ENCODE measurements at places on chromosomes 16 and 17. TPM values are rescaled to one million over a fixed set of nuclear protein-coding genes. Genes with fewer than 3 reads are reported as not detected.

The CES4A gene
- total RNA-seq = 54.4 TPM

The MED13 gene
- 70.7 TPM for total RNA-seq

The TPSG1 gene
- total RNA-seq = not detected

The CACNG3 gene
- not detected for total RNA-seq

The MPP3 gene
- total RNA-seq = not detected

The ESRP2 gene
- total RNA-seq = not detected

The CFAP119 gene
- 1.6 TPM for total RNA-seq

The JPH3 gene
- total RNA-seq = 0.17 TPM

The HOXB4 gene
- 9.0 TPM for total RNA-seq

The GFAP gene
- total RNA-seq = not detected

The MFSD6L gene
- 0.39 TPM for total RNA-seq

The HCFC1R1 gene
- 27.9 TPM for total RNA-seq

The DPEP2 gene
- total RNA-seq = 16.1 TPM

The CLDN9 gene
- total RNA-seq = not detected

The HSF4 gene
- 111 TPM for total RNA-seq

The WNK4 gene
- 0.15 TPM for total RNA-seq

The GDPD1 gene
- 2.1 TPM for total RNA-seq

The GIT1 gene
- total RNA-seq = 61.3 TPM

The STRADA gene
- total RNA-seq = 55.6 TPM

The C16orf74 gene
- total RNA-seq = 0.98 TPM

The TP53TG3 gene
- not detected for total RNA-seq

The SEPTIN12 gene
- not detected for total RNA-seq

The NTN1 gene
- not detected for total RNA-seq

The TLCD2 gene
- total RNA-seq = 0.20 TPM

The CASKIN1 gene
- 0.05 TPM for total RNA-seq

The TBC1D3D gene
- 0.80 TPM for total RNA-seq

The TNFRSF13B gene
- not detected for total RNA-seq

The IFI35 gene
- 171 TPM for total RNA-seq

The UBE2O gene
- total RNA-seq = 41.2 TPM

The SYCE1L gene
- total RNA-seq = 3.8 TPM

The VMO1 gene
- not detected for total RNA-seq

The KRTAP3-1 gene
- total RNA-seq = not detected

The KRTAP1-1 gene
- total RNA-seq = not detected

The DNAI2 gene
- 0.69 TPM for total RNA-seq

The HID1 gene
- 1.2 TPM for total RNA-seq

The ZNF232 gene
- 12.6 TPM for total RNA-seq

The SECTM1 gene
- total RNA-seq = 9.9 TPM

The USP43 gene
- total RNA-seq = 0.12 TPM

The COA3 gene
- 49.5 TPM for total RNA-seq

The ADGRG3 gene
- total RNA-seq = not detected

The CCL13 gene
- not detected for total RNA-seq

The GRAP gene
- 28.5 TPM for total RNA-seq

The KRT33A gene
- not detected for total RNA-seq

The ACD gene
- 39.9 TPM for total RNA-seq

The SPATA32 gene
- total RNA-seq = 0.37 TPM

The PERCC1 gene
- not detected for total RNA-seq
